ENCODE measurements at places on chromosomes 1 and 21. TPM values are rescaled to one million over a fixed set of nuclear protein-coding genes. Genes with fewer than 3 reads are reported as not detected.

GRCh38 chr1:18020021-18020817 lies 87.4 kb upstream of the IGSF21 start:
- H3K4me1 ChIP-seq, result no peaks in the 10 kb centered on the region
- no peaks in the 10 kb centered on the region for H3K27me3 ChIP-seq
- DNase-seq, result no peak
- H3K27ac ChIP-seq, result no peak overlapping the region

DNA sequence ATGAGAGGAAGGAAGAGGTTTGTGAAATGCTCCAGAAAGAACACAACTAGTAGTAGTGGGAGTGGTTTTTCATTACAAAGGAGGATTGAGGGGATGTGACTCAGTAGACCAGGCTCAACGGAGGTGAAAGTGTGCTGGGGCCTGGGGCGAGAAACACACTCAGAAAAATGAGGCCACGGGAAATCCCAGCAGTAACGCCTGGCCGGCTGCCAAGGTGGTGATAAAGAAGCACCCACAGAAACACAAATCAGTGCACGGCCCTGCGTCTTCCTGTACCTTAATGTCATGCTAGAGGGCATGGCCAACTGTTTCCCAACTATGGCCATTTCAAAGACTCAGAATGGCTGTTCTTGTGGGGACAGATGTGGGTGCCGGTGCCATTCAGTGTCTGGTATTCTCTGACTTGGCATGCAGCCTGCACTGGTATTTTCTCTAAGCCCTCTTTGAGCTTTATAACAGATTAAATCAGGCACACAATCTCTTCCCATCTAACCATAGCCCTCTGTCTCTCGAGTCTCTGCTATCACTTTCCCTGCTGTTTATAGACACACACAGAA lies 38.2 kb downstream of the URB2 start:
- no peak for DNase-seq
- no peak overlapping the region for H3K4me3 ChIP-seq
- no peaks in the 10 kb centered on the region for H3K4me1 ChIP-seq
- H3K27ac ChIP-seq, result no peak overlapping the region

DNA sequence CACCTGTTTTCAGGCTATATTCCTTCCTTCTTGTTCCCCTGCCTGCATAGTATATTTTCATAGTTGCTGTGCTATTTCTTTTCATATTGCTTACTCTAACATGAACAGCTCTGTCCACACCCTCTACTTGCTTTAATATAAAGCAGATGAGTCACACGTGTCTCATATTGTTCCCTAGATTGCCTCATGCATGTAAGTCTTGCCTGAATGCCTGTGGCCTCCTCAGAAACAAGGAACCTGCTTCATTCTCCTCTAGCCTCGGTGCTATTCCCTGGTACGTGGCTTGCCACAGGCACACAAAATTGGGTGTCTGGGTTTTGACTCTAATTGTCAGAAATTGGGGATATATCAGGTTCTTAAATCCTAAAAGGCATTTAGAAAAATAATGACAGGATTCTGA lies 16.5 kb upstream of the PKP1 start:
- H3K4me1 ChIP-seq, result no peaks in the 10 kb centered on the region
- H3K27me3 ChIP-seq, result no peaks in the 10 kb centered on the region
- no peak for DNase-seq
- no peaks in the 10 kb centered on the region for H3K36me3 ChIP-seq

DNA sequence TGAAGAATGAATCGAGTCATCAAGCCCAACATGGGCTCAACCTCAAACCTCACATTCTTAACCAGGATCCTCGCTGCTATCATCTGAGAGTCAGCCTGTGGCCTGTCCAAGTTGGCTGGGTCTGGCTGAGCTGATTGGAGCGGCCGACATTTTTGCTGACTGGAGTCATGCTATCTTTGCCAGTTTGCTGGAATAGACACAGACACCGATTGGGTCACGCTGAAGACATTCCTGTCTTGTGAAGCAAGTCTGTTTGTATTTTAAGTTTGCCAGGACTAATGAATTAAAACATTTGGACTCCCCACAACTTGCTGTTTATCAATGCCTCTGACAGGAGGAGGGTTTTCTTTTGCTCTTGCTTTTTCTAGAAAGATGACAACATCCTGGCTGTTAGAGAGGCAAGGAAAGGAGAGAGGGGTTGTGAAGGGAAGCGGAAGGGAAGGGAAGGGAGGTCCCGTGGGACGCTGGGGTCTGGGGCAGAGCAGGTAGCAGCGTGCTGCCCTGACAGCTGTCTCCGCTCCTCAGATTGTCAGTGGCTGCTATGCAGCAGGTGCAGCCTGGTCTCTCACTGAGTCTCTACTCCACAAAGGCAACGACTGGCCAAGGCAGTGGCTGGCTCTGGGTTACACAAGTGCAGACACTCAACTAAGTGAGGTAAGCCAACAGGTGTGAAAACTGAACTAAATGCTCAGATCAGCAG lies at the start of gene MAP3K7CL:
TSS of gene MAP3K7CL (plus strand) at position 375 of the 700 bp plus-strand sequence. CDS start 2,701 bp downstream, outside the sequence.
- no peak within 1 kb of the TSS for H3K4me3 ChIP-seq
- peak within 1 kb of the TSS; percentile 65 for H3K27ac ChIP-seq
- no peaks in the 10 kb centered on the region for H3K27me3 ChIP-seq
- H3K4me1 ChIP-seq, result no peaks in the 10 kb centered on the region
- no peaks in the 10 kb centered on the region for H3K36me3 ChIP-seq

DNA sequence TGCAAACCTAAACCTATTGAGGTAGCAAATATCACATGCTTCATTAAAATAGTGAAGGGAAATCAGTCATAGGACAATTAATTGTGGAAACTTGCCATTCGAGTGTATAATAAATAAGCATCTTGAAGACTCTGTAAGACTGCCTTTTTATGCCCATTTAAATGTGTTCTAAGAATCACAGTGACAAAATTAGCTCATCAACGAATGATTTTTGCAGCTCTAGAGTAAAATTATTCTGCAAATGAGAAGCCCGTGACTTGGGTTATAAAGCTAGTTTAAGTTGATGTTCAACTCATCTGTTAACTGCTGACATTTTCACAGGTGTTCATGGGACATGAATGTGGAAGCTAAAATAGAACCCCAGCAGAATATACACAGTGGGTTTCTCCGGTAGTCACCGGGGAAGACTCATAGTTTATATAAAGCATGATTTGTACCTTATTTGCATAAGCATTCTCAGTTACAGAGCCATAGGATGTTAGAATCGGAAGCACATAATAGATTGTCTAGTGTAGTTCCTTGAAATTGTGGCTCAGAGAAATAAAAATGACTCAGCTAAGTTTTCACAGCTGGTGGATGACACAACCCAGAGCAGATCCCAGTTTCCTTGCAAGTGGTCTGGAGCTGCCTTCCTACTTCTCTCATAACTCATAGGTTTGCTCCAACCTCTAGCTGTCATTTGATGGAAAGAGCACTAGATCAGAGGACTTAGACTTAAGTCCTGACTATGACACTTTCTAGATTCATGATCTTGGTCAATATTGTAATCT lies 107.3 kb downstream of the UCHL5 start:
- H3K36me3 ChIP-seq, result no peaks in the 10 kb centered on the region
- DNase-seq, result no peak
- no peaks in the 10 kb centered on the region for H3K27me3 ChIP-seq
- H3K27ac ChIP-seq, result no peak overlapping the region
- H3K4me3 ChIP-seq, result no peak overlapping the region
- H3K4me1 ChIP-seq, result no peaks in the 10 kb centered on the region

GRCh38 chr1:158644449-158644848 lies 39.4 kb downstream of the OR10Z1 start:
- H3K4me1 ChIP-seq, result no peaks in the 10 kb centered on the region
- no peaks in the 10 kb centered on the region for H3K27me3 ChIP-seq
- no peak for DNase-seq
- H3K36me3 ChIP-seq, result no peaks in the 10 kb centered on the region

DNA sequence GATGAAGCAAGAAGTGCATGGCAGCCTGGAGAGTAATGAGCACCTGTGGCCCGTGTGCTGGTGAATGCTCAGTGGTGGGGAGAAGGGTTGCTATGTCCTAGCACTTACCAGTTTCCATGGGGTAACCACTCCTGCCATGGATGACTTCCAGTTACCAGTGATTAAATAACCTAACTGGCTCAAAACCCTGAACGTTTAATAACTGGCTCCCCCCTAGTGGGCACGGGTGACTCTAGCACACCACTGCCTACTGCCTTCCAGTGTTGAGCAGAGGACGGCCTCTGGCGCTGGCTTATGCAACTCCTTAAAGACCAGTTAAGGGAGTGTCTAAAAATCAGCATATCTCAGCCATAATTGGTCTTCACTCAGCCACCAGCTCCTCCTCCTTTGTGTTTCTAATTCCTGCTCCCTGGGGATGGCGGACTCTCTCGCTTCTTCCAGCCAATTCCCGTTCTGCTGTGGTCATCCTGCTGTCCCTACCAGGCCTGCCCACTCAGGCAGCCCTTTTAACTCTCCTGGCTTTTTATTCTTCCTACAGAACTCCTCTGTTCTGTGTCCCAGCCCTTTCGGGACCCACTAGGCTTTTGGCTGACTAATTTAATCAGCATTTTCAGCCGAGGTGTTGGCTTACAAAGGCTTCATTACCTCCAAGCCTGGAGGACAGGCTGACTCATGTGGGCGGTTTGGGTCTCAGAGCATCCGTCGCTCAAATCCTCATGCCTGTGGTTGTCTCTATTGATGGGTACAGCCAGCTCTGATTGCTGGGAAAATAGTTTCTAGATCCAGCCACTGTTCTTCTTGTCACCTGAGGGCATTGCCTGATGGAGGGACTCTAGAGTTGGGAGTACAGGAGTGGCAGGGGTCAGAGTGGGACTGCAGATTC lies 332.4 kb downstream of the CAMTA1 start:
- H3K27ac ChIP-seq, result no peak overlapping the region
- DNase-seq, result no peak
- H3K27me3 ChIP-seq, result no peaks in the 10 kb centered on the region

- no peaks in the 10 kb centered on the region for H3K36me3 ChIP-seq
- no peaks in the 10 kb centered on the region for H3K4me1 ChIP-seq
- no peak for DNase-seq
- H3K27ac ChIP-seq, result no peak overlapping the region
- no peak overlapping the region for H3K4me3 ChIP-seq
These were observed 8.6 kb downstream of the CHODL start for GRCh38 chr21:18253221-18253620.

DNA sequence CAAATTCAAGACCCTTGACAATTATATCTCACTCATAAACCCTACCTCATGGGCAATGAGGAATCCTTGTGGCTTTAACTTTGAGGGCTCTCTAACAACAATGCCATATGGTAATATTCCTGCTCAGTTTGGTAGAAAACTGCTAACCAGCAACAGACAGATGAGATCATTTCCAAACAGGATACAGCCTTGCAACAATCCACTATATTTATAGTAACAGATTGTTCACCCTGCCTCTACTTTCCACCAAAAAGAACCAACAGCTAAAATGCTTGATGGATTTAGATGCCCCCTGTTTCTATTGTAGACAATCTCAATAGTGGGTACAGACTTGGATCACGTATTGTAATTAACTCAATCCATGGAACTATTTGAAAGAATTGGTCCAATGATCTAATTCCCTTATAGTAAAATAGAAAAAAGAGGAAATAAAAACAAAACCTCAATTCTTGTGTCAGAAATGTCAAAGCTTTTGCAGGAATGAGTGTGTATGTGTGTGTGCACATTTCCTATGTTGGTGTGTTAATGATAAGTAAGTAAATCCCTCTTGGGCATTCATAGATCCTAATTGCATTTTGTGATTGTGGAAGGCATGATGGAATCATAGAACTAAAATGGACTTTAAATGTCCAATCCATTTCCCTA lies 100.0 kb upstream of the EDEM3 start:
- no peaks in the 10 kb centered on the region for H3K27me3 ChIP-seq
- H3K36me3 ChIP-seq, result peaks cover 10% of the 10 kb centered on the region
- DNase-seq, result no peak

DNA sequence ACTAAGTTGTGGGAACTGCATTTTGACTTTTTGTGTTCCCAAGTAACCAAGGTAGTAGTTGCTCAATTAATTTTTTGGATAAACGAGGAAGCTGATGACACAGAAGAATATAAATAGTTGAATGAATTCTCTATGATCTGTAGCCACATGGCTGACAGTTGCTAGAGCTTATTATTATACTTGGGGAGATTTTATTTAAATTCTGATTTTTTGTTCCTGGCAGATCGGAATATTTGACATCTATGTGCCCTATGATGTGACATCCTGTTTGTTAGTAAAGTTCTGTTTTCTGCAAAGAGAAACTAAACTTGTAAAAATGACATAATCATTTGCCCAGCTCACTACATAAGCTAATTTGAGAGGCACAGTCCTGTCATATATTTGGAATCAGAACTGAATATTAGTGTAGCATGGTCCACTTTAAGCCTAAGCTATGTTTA lies 9.7 kb upstream of the LYST start:
- no peak overlapping the region for H3K27ac ChIP-seq
- H3K36me3 ChIP-seq, result no peaks in the 10 kb centered on the region
- no peaks in the 10 kb centered on the region for H3K27me3 ChIP-seq
- DNase-seq, result no peak

DNA sequence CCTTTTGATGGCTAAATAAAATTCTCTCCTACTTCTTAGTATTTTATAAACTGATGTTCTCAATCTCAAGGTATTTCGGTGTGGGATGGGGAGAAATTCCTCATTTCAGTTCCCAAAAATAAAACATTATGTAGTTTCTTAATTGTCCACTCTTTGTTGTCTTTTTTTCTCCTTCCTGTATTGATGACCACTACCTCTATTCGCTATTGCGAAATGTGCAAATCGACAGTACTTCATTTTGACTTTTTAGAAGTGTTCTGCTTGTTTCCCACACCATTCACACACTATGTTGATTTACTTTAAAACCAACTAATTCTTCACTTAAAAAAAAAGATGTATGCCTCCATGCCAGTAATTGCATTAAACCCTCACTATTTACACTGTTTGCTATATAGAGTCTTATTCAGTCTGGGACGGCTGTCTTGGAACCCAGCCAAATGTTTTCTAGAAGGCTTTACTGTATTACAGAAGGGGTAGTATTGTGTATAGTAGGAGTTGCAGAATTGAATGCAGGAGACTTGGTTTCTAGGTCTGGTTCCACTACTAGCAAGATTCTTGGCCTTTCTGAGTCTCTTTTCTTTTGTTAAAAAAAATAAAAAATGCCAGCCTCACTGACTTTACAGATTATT lies 5.6 kb downstream of the RNF2 start:
- DNase-seq, result no peak
- peaks cover 7% of the 10 kb centered on the region for H3K4me1 ChIP-seq
- no peak overlapping the region for H3K4me3 ChIP-seq
- no peaks in the 10 kb centered on the region for H3K27me3 ChIP-seq
- H3K36me3 ChIP-seq, result no peaks in the 10 kb centered on the region

DNA sequence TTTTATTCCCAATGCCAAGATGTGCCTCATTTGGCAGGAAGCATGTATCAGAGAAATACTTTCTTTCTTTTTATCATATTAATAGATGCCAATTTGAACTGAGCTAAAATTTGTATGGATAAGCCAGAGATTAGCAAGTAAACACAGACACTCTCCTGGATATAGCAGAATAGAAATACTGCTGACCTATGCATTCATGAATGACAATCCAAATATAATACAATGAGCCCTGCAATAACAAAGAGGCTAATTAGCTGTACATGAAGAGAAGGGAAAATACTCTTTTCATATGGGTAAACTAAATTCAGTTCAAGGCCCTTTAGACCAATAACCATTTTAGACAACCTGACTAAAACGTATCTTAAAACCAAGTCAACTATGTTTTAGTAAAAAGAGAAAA lies 388.1 kb upstream of the NR5A2 start:
- no peak overlapping the region for H3K27ac ChIP-seq
- H3K27me3 ChIP-seq, result no peaks in the 10 kb centered on the region
- no peaks in the 10 kb centered on the region for H3K36me3 ChIP-seq

LRRC39 gene
- total RNA-seq, result 53.4 TPM

VCAM1 gene
- total RNA-seq, result 19.9 TPM

SPRR2B gene
- total RNA-seq, result not detected

All from heart left ventricle (tissue), 16 donors.